Colonic mucosa (tissue), 4 donors: ENCODE measurements at places on chromosomes 16 and 17. TPM values are rescaled to one million over a fixed set of nuclear protein-coding genes. Genes with fewer than 3 reads are reported as not detected.

Gene G6PC1
- total RNA-seq: not detected

Gene CACNA1G
- total RNA-seq: 0.07 TPM

Gene SERPINF2
- total RNA-seq: 1.0 TPM

Gene ATP2C2
- 220 TPM for total RNA-seq

Gene SLC9A5
- total RNA-seq: 0.48 TPM

Gene CDK5R1
- 0.98 TPM for total RNA-seq

Gene EFNB3
- 0.82 TPM for total RNA-seq

Gene RAB11FIP4
- total RNA-seq: 46.0 TPM

Gene DPEP2
- 0.96 TPM for total RNA-seq

Gene WNT3
- 1.0 TPM for total RNA-seq

GRCh38 chr17:28331891-28332420 is 3.3 kb downstream of the IFT20 start:
- no peaks in the 10 kb centered on the region for H3K36me3 ChIP-seq
- H3K4me3 ChIP-seq: no peak overlapping the region
- H3K4me1 ChIP-seq: peaks cover 8% of the 10 kb centered on the region
- DNase-seq: no peak
- no peak overlapping the region for H3K27ac ChIP-seq

DNA sequence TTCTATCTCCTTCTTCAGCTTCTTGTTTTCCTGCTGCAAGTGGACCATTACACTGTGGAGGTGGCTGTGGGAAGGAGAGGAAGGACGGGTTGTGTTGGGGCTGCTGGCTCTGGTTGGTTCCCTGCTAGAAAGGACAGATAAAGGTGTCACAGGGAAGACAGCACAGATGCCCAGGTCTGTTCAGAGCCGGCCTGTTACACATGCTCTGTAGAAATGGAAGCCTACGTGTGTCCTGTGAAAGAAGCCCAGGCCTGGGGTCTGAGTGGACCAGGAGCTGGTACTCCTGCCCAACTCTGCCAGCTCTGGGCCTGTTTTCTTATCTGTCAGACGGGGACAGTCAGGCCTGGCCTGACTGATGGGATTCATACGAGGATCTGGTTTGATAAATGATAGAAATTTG is 26.4 kb downstream of the DHX38 start:
- H3K4me3 ChIP-seq: no peak overlapping the region
- no peak for DNase-seq
- H3K27ac ChIP-seq: no peak overlapping the region
- H3K4me1 ChIP-seq: no peaks in the 10 kb centered on the region
- no peaks in the 10 kb centered on the region for H3K27me3 ChIP-seq
- no peaks in the 10 kb centered on the region for H3K36me3 ChIP-seq

GRCh38 chr17:45228763-45229539 is 7.3 kb downstream of the FMNL1 start:
- peak overlapping the region; percentile 84 for H3K27ac ChIP-seq
- peak overlapping the region; percentile 15 for H3K4me3 ChIP-seq
- H3K27me3 ChIP-seq: no peaks in the 10 kb centered on the region
- peaks cover 13% of the 10 kb centered on the region for H3K4me1 ChIP-seq
- peak; percentile 76 for DNase-seq

GRCh38 chr16:48225456-48225855 is 18.6 kb upstream of the LONP2 start:
- no peak overlapping the region for H3K4me3 ChIP-seq
- DNase-seq: no peak
- no peaks in the 10 kb centered on the region for H3K4me1 ChIP-seq
- no peak overlapping the region for H3K27ac ChIP-seq
- no peaks in the 10 kb centered on the region for H3K27me3 ChIP-seq

GRCh38 chr16:86010680-86011141 is 111.7 kb downstream of the IRF8 start:
- H3K36me3 ChIP-seq: no peaks in the 10 kb centered on the region
- H3K4me3 ChIP-seq: no peak overlapping the region
- no peak overlapping the region for H3K27ac ChIP-seq
- no peaks in the 10 kb centered on the region for H3K27me3 ChIP-seq

- DNase-seq: peak; percentile 65
- no peak overlapping the region for H3K27ac ChIP-seq
- no peaks in the 10 kb centered on the region for H3K4me1 ChIP-seq
- H3K36me3 ChIP-seq: no peaks in the 10 kb centered on the region
Measured at GRCh38 chr16:28504707-28505404, 1.8 kb downstream of the IL27 start.

GRCh38 chr16:3797473-3797872 is 80.1 kb upstream of the TRAP1 start:
- H3K27ac ChIP-seq: no peak overlapping the region
- peaks cover 5% of the 10 kb centered on the region for H3K4me1 ChIP-seq
- no peak for DNase-seq
- no peak overlapping the region for H3K4me3 ChIP-seq
- H3K27me3 ChIP-seq: no peaks in the 10 kb centered on the region
- no peaks in the 10 kb centered on the region for H3K36me3 ChIP-seq

DNA sequence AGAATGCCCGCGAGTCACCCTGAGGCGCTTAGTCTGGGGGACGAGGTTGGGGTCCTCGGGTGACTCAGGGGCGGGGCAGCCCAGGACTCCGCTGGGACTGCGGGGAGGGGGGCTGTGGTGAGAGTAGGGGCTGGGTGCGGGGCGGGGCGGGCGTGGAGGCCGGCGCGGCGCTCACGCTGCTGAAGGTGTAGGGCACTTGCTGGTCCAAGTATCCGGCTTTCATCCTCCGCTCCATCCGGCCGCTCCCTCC is 832 bp downstream of the ETV4 start:
- H3K4me1 ChIP-seq: peaks cover 6% of the 10 kb centered on the region
- no peaks in the 10 kb centered on the region for H3K36me3 ChIP-seq
- no peak overlapping the region for H3K27ac ChIP-seq
- no peak for DNase-seq
- peak overlapping the region; percentile 40 for H3K4me3 ChIP-seq

DNA sequence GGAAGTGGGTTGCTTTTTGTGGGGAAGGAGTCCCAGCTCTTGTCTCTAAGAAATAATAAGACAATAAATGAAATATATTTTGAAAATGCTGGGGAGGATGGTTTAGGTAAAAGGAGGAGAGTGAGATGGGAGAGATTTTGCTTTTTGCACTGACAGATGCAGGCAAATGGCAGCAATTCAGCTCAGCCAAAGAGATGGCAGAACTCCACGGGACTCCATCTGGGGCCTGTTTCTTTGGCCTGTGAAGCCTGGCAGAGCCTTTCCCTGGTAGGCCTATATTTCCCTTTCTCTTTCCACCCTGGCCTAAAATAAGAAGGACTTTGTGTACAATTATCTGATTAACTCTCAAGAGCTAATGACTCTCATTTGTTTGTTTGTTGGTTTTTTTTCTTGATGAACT is 1525.1 kb downstream of the CDH11 start:
- no peak overlapping the region for H3K27ac ChIP-seq
- no peaks in the 10 kb centered on the region for H3K36me3 ChIP-seq
- H3K4me3 ChIP-seq: no peak overlapping the region
- no peak for DNase-seq

GRCh38 chr17:5419959-5420653 is at the start of gene RPAIN:
Gene RPAIN, plus strand, starts transcription at chr17:5420182. Its CDS starts 29 bp downstream, at chr17:5420211.
- H3K27ac ChIP-seq: peak within 1 kb of the TSS; percentile 90
- DNase-seq: peak; percentile 93
- H3K36me3 ChIP-seq: peaks cover 3% of the 10 kb centered on the region
- no peaks in the 10 kb centered on the region for H3K27me3 ChIP-seq
- H3K4me3 ChIP-seq: peak within 1 kb of the TSS; percentile 67

- peak; percentile 52 for DNase-seq
- H3K4me1 ChIP-seq: peaks cover 13% of the 10 kb centered on the region
- peak overlapping the region; percentile 96 for H3K27ac ChIP-seq
Measured at GRCh38 chr16:30065943-30066760, 592 bp downstream of the ALDOA start.

DNA sequence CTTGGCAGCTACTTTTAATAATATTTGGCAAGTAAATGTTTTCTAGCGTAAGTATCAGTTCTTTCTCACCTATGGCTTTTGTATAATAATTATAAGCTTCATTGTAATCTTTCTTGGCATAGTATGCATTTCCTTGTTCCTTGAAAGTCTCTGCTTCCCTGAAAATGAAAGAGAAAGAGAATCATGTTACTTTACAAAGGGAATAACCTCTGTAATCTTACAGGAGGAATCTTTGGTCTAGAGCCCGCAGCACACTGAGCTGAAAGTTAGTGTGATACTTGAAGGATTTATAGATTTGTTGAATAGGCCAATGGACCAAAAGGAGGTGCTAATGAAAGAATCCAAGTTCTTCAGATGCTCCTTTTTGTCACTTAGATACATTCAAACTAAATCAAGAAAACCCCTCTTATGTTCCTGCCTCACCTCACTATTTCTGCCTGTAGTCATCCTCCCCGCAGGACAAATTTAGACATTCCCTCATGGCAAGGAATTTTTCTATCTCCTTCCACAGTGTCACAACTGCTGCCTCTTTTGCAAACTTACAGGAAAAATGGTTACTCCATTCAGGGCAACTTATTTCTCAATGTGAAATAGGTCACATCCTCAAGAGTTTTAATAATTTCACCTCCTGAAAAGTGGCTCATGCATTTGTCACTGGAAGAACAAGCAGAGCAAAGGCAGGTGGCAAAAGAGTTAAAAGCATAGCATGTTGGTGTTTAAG is 16.7 kb downstream of the DNAJC7 start:
- H3K27ac ChIP-seq: peak overlapping the region; percentile 63
- no peaks in the 10 kb centered on the region for H3K27me3 ChIP-seq
- DNase-seq: no peak
- H3K4me3 ChIP-seq: no peak overlapping the region
- peaks cover 11% of the 10 kb centered on the region for H3K4me1 ChIP-seq
- peaks cover 14% of the 10 kb centered on the region for H3K36me3 ChIP-seq

- H3K27me3 ChIP-seq: no peaks in the 10 kb centered on the region
- H3K27ac ChIP-seq: no peak overlapping the region
- H3K4me3 ChIP-seq: no peak overlapping the region
- no peaks in the 10 kb centered on the region for H3K4me1 ChIP-seq
- DNase-seq: no peak
Measured at GRCh38 chr16:83100679-83101078, 473.9 kb downstream of the CDH13 start.

GRCh38 chr16:12613131-12613991 is 190.3 kb downstream of the CPPED1 start:
- H3K27me3 ChIP-seq: no peaks in the 10 kb centered on the region
- H3K27ac ChIP-seq: no peak overlapping the region
- peak; percentile 28 for DNase-seq
- no peaks in the 10 kb centered on the region for H3K4me1 ChIP-seq

GRCh38 chr16:88628512-88628974 is 9.8 kb upstream of the IL17C start:
- no peak for DNase-seq
- peaks cover 13% of the 10 kb centered on the region for H3K36me3 ChIP-seq
- no peak overlapping the region for H3K4me3 ChIP-seq
- H3K27me3 ChIP-seq: no peaks in the 10 kb centered on the region

- H3K36me3 ChIP-seq: no peaks in the 10 kb centered on the region
- no peaks in the 10 kb centered on the region for H3K27me3 ChIP-seq
- no peak for DNase-seq
- H3K4me3 ChIP-seq: no peak overlapping the region
- no peak overlapping the region for H3K27ac ChIP-seq
Measured at GRCh38 chr16:19776147-19776546, 58.1 kb downstream of the IQCK start.

- H3K4me1 ChIP-seq: peaks cover 8% of the 10 kb centered on the region
- H3K27ac ChIP-seq: no peak overlapping the region
- no peak for DNase-seq
- H3K27me3 ChIP-seq: no peaks in the 10 kb centered on the region
- no peak overlapping the region for H3K4me3 ChIP-seq
- H3K36me3 ChIP-seq: no peaks in the 10 kb centered on the region
Measured at GRCh38 chr16:17372386-17372785, 98.4 kb downstream of the XYLT1 start.

GRCh38 chr17:27888945-27889344 is 4.2 kb downstream of the LYRM9 start:
- no peak overlapping the region for H3K27ac ChIP-seq
- no peak for DNase-seq
- H3K36me3 ChIP-seq: no peaks in the 10 kb centered on the region
- no peaks in the 10 kb centered on the region for H3K4me1 ChIP-seq
- H3K4me3 ChIP-seq: no peak overlapping the region

- DNase-seq: no peak
- peaks cover 7% of the 10 kb centered on the region for H3K4me1 ChIP-seq
- H3K27ac ChIP-seq: no peak overlapping the region
Measured at GRCh38 chr16:81549547-81550431, 105.2 kb downstream of the CMIP start.

DNA sequence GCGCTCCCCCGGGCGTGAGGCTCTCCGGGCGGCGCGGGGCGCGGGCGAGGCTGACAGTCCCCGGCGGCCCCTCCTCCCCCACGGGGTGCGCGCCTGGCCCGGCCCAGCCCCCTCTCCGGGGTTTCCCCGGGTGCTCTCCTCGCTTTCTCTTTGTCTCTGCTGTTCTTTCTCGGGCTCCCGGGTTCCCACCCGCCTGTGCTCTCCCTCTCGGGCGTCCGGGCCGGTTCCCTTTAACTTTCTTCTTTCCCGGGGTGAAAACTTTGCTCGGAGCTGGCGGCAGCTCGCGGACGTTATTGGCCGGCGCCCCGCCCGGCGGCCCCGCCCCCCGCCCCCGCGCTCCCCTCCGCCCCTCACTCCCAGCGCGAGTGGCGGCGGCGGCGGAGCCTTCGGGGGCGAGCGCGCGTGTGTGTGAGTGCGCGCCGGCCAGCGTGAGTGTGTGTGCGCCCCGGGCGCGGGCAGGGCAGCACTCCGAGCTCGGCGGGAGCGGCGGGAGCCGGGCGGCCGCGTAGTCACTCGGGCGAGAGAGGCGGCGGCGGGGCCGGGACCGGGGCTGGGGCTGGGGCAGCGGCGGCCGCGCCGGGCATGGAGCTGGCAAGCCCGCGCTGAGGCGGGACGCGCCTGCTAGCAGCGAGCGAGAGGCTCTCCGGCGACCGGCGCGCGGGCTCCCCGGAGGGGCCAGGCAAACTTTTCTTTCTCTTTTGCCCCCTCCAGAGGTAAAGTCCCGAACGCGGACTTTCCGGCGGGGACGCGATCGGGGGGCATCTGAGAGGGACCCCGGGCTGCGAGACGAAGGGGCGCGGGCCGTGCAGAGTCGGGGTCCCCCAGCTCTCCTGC is at the start of gene NTN1:
Gene NTN1 (plus strand): TSS at position 353 of the 834 bp plus-strand sequence. CDS start 864 bp downstream, outside the sequence.
- peak; percentile 38 for DNase-seq
- peaks cover 7% of the 10 kb centered on the region for H3K4me1 ChIP-seq
- peak within 1 kb of the TSS; percentile 52 for H3K4me3 ChIP-seq
- no peaks in the 10 kb centered on the region for H3K36me3 ChIP-seq

GRCh38 chr16:71426069-71426879 is 15.6 kb downstream of the TLE7 start:
- no peak overlapping the region for H3K27ac ChIP-seq
- peaks cover 2% of the 10 kb centered on the region for H3K27me3 ChIP-seq
- peak; percentile 21 for DNase-seq
- peak overlapping the region; percentile 22 for H3K4me3 ChIP-seq
- H3K4me1 ChIP-seq: no peaks in the 10 kb centered on the region

GRCh38 chr16:67392301-67393059 is 818 bp downstream of the TPPP3 start:
- peak overlapping the region; percentile 29 for H3K4me3 ChIP-seq
- DNase-seq: no peak
- H3K36me3 ChIP-seq: no peaks in the 10 kb centered on the region
- H3K27me3 ChIP-seq: peaks cover 7% of the 10 kb centered on the region
- H3K27ac ChIP-seq: no peak overlapping the region

- no peak overlapping the region for H3K27ac ChIP-seq
- H3K4me3 ChIP-seq: no peak overlapping the region
- H3K4me1 ChIP-seq: no peaks in the 10 kb centered on the region
- no peaks in the 10 kb centered on the region for H3K27me3 ChIP-seq
Measured at GRCh38 chr16:24139282-24139681, 116.9 kb upstream of the CACNG3 start.

GRCh38 chr17:37717627-37718323 is 27.1 kb downstream of the HNF1B start:
- peaks cover 10% of the 10 kb centered on the region for H3K4me1 ChIP-seq
- H3K36me3 ChIP-seq: no peaks in the 10 kb centered on the region
- no peaks in the 10 kb centered on the region for H3K27me3 ChIP-seq
- no peak overlapping the region for H3K4me3 ChIP-seq
